ENCODE measurements at places on chromosomes 1 and 21. TPM values are rescaled to one million over a fixed set of nuclear protein-coding genes. Genes with fewer than 3 reads are reported as not detected.

The PGLYRP3 gene
- total RNA-seq = not detected

The CHAF1B gene
- total RNA-seq = 2.5 TPM

The CAP1 gene
- 359 TPM for total RNA-seq

The MSH4 gene
- 1.6 TPM for total RNA-seq

The NTRK1 gene
- total RNA-seq = 1.8 TPM

The KRTAP20-4 gene
- total RNA-seq = not detected

The ZNF695 gene
- total RNA-seq = 0.18 TPM

The NCAM2 gene
- 41.2 TPM for total RNA-seq

The SLC30A2 gene
- not detected for total RNA-seq

The FMO1 gene
- 10.2 TPM for total RNA-seq

The PTGS2 gene
- 5.4 TPM for total RNA-seq

The CAMK2N1 gene
- total RNA-seq = 8.2 TPM

GRCh38 chr1:246155923-246156322, 351.2 kb downstream of the SMYD3 start:
- no peak for DNase-seq

DNA sequence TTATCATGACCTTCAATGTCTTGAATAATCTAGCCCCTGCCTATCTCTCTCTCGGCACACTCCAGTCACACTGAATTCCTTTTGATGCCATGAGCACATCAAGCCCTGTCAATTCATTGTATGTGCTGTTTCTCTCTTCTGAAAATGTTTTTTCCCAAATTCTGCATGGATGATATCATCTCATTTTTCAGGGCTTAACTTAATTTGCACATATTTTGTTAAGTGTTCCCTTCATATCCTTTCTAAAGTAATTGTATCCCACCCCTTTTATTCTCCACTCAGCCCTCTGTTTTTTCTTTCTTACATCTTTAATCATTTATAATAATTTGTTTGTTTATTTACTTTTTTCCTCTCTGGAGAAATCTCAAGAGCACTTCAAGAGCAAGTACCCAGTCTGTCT, 149.9 kb downstream of the ZNF326 start:
- DNase-seq = no peak

DNA sequence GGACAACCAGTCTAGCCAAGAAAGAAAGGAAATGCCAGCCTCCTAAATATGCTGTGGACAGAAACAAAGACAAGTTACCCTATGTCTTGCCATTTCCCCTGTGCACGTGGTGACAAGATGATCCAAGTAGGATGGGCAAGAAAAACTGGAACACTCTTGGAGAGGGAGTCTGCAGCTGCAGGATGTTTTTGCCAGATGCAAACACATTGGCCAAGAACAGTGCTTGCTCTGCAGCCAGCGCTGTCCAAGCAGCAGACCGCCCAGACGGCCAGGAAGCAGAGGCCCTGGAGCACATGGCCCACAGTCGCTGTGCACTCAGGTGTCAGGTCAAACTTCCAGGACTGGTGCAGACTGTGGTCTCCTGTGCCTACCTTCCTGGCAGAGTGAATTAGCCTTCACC, 189.3 kb downstream of the SLC35F3 start:
- peak; percentile 64 for DNase-seq

GRCh38 chr1:247386687-247387086, 29.3 kb upstream of the NLRP3 start:
- no peak for DNase-seq

DNA sequence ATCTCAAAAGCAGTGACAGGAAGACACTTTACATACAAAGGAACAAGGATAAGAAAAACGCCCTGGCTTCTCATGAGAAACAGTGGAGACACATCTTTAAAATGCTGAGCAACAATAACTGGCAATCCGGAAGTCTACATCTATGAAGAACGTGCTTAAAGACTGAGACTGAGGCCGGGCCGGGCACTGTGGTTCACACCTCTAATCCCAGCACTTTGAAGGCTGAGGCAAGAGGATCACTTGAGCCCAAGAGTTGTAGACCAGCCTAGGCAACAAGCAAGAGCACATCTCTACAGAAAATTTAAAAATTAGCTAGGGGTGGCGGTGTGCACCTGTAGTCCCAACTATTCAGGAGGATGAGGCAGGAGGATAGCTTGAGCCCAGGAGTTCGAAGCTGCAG, 2.1 kb upstream of the KRTAP12-1 start:
- peak; percentile 25 for DNase-seq

DNA sequence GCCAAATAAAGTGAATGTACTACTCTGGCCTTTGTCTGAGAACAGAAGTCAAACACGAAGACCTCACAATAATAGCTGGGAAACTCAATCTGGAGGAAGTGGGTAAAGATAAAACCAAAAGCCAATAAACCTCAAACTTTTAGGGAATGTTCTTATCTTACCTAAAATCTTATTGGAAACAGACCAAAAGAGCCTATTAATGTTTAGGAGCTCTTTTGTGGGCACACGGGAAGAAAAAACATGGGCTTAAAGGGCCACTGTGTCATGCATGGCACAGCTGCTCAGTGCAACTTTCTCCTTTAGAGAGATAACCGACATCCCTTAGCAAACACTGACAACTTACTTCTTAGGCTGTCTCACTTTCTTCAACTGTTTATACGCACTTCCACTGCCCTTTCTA, 16.1 kb downstream of the EIF2B3 start:
- DNase-seq = no peak

GRCh38 chr1:155636397-155637153, 26.6 kb downstream of the MSTO1 start:
- DNase-seq = no peak

- DNase-seq = no peak
Observed at GRCh38 chr1:41394959-41395956, 34.0 kb downstream of the FOXO6 start.

- DNase-seq = no peak
Observed at GRCh38 chr21:15063081-15063813, 1.6 kb downstream of the NRIP1 start.

DNA sequence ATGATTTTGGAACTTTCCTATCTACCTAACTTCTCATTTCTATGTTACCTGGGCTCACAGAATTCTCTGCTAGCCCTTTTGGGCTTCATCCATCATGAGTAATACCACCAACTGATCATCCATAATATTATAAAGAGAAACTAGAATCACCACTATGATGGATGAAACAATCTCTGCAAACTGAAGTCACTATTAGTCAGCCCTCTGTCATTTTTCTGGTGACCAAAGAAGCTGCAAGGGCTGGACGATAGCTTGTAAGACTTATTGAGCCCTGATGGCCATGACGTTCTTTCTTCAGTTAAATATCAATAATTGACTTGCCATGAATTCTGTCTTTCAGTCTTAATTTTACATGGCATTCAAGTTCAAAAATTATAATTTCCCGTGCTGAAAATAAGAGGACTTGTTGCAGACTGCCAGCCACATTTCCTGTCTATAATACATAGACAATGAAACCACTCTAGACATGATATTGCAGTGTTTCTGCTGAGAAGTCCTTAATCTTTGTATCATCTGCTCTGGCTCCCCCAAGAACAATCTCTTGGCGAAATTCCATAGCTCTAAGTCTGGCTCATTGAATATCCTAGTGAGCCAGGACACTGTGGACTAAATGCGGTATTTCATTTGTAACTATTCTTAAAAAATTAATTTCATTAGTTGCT, 655.0 kb upstream of the CAMK1G start:
- no peak for DNase-seq

GRCh38 chr1:62621907-62622306, 24.6 kb downstream of the ANGPTL3 start:
- no peak for DNase-seq

GRCh38 chr1:8698937-8699447, 118.4 kb downstream of the RERE start:
- DNase-seq = no peak

DNA sequence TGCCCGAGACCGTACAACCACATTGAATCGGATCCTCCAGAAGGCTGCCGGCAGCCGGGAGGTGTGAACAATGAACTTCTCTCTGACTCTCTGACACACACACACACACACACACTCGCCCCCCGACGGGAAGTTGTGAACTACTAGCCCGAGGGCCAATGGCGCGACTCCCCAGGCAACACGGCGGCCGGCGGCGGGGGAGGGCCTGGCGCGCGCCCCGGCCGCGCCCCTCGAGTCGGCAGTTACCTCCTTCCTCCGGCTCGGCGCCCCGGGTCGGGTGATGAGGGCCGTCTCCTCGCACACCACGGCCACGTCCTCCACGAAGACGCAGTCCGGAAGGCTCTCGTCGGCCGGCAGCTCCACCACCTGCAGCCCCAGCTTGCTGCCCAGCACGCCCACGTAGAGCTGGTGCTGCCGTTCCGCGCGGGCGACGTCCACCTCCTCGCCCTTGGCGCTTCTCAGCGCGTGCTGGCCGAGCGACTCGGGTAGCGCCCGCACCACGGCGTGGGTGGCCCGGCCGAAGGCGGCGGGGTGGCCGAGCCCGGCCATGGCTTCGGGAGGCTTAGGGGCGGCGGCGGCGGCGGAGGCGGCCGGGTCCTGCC, 361 bp downstream of the DDAH1 start:
- DNase-seq = peak; percentile 76

DNA sequence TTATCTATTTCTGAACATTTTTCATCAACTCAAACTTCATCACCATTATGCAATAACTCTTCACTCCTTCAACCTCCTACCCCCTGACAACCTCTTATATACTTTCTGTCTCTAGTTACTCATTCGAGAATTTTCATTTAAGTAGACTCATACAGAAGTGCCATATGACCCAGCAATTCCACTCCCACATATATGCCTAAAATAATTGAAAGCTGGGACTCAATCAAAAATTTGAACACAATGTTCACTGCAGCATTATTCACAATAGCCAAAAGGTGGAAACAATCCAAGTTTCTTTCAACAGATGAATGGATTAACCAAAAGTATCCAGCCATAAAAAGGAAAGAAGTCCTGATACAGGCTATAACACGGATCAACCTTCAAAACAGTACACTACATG, 24.1 kb downstream of the COL11A1 start:
- DNase-seq = no peak

DNA sequence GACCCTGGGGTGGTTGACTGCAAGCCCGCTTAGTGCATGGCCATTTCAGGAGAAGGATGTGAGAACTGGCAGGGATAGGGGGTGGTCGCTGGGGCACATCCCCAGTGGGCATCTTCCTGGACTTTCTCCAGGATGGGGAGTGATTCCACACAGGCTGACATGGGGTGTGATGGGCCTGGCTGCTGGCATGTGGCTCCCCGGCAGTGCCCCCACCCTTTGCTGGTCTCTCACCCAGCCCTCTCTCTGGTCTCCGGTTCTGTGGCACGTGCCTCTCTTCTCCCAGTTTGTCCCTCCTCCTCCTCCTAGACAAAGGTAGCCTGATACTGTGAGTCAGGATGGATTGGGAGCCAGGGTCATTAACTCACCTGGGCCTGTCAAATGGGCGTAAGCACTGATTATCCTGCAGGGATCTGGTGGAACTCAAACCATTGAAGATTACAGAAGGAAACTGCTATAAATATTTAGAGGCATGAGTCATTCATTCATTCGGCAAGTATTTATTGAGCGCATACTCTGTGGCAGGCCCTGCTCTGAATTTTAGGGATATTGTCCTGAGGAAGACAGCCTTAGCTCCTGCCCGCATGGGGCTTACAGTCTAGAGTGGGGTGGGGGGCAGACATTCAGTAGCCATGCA, 23.6 kb upstream of the EPS8L3 start:
- DNase-seq = peak; percentile 49

GRCh38 chr1:31382379-31382989, 9.6 kb upstream of the FABP3 start:
- DNase-seq = no peak

- no peak for DNase-seq
Observed at GRCh38 chr1:114093624-114094362, 59.9 kb downstream of the SYT6 start.

DNA sequence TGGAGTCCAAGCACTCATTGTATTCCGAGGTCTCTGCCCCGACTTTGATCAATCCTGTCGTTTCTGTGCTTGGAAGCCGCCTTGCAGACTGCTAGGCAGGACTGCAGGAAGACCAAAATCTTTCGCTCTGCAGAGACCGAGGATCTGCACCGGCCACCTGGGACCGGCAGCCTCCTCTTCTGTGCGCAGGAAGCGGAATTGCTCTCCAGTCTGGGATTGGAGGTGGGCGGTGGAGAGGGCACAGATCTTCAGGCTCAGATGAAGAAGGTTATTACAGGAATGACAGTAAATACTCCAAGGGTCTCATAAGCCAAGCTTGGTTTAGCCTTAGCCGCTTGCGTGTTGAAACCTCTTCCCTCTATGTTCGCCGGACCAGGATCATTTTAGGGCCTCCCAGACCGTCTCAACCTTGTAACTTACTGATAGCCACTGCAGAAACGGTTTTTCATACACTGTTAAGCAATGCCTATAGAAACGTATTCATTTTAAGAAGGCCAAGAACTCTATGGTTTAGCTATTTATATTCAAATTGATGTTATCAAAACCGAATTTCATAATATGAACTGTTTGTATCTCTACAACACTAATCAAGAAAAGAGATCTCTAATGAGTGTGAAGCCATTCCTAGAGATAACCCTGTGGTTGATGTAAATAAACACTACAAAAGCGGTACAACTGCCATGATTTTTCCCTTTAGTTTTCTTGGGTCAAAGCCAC, 1.1 kb downstream of the MIA3 start:
- DNase-seq = peak; percentile 63

DNA sequence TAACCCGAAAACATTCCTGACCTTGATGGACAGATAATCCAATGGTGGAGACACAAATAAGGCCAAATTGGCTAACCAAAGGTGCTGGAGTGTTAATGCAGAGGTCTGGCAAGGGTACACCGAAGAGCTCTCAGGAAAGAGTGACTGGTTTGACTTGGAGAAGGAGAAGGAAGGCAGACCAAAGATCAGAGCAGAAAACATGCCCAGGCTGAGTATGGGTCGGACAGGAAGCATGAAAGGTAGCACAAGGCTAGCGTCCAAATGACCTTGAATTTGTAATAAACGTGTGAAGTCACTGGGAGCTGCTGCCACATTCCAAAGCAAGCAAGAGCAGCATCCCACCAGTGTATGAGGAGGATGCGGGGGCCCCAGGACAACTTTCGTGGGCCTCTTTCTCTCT, 45.7 kb downstream of the APP start:
- no peak for DNase-seq
